Activated naive CD8-positive, alpha-beta T cell treated with anti-CD3 and anti-CD28 coated beads for 36 hours (primary cell): ENCODE measurements at places on chromosomes 1 and 21. TPM values are rescaled to one million over a fixed set of nuclear protein-coding genes. Genes with fewer than 3 reads are reported as not detected.
A peak's percentile ranks its signal among the peaks of the same experiment; 100 is the strongest.

- H3K36me3 ChIP-seq: peaks cover 7% of the 10 kb centered on the region
- H3K27me3 ChIP-seq: no peaks in the 10 kb centered on the region
- no peak overlapping the region for H3K4me3 ChIP-seq
- no peak for DNase-seq
Observed at GRCh38 chr1:230923176-230923575, 54.9 kb upstream of the C1orf198 start.

DNA sequence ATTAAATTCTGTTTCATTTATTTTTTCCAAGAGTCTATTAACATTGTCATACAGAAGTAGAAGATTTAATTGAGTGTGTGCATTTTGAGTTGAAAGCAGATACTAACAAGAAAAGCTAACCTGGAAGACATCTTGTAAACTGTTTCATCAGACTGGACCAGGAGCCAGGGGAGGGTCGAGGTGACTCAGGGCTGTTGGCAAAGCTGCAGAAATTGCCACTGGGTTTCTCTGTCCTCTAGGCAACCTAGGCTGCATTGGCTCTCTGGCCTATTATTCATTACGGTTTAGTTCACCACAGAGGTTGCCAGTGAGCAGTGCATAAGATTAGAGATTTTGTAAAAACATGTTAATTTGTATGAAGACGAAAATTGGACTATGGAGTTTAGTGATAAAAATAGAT lies 27.5 kb downstream of the ERG start:
- no peaks in the 10 kb centered on the region for H3K4me1 ChIP-seq
- H3K36me3 ChIP-seq: no peaks in the 10 kb centered on the region
- no peak for DNase-seq
- peaks cover 43% of the 10 kb centered on the region for H3K27me3 ChIP-seq
- H3K27ac ChIP-seq: no peak overlapping the region

DNA sequence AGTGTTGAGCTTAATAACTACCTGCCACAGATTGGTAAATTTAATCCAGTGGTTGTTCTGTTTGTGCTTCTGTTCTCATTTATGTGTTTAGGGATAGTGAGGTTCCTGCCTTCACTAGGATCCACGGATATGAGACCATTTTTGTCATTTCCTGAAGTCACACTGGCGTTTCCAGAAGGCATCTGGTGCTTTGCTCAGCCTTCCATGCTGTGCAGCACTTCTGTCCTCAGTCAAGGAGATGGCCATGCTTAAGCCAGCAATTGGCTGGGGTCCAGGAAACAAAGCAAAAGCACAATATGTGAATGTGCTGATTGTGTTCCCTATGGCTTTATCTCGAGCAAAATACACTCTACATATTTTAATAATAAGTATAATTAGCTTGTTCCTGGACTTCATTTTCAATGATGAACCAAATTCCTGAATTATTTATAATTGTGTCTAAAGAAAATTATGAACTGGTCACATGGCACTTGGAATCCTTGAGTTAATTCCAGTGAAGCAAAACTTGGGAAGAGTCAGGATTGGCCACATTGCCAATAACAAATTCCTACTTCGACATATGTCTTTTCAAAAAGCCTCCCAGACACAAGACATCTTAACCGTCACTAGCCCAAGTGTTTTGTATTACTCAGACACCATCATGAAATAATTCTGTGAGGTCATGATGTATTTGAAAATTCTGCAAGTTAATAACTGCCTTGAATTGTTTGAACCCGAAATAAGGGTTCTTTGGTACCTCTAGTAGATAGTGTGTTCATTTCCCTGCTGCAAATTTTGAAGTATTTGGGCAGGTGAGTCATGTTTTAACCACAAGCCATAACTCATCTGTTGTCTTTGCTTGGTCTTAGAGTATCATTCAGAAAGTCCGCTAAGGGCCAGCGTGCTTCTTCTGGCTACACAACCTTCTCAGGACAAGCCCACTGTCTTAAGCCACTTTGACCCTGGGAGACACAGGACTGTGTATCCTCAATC lies 412.4 kb downstream of the DISC1 start:
- no peaks in the 10 kb centered on the region for H3K4me1 ChIP-seq
- no peak for DNase-seq
- H3K4me3 ChIP-seq: no peak overlapping the region
- no peak overlapping the region for H3K27ac ChIP-seq
- H3K36me3 ChIP-seq: peaks cover 3% of the 10 kb centered on the region
- no peaks in the 10 kb centered on the region for H3K27me3 ChIP-seq

GRCh38 chr1:228059634-228060457 lies 22.7 kb upstream of the ARF1 start:
- H3K4me1 ChIP-seq: peaks cover 10% of the 10 kb centered on the region
- H3K4me3 ChIP-seq: peak overlapping the region; percentile 63
- no peaks in the 10 kb centered on the region for H3K36me3 ChIP-seq
- H3K27me3 ChIP-seq: peaks cover 62% of the 10 kb centered on the region
- peak; percentile 77 for DNase-seq

DNA sequence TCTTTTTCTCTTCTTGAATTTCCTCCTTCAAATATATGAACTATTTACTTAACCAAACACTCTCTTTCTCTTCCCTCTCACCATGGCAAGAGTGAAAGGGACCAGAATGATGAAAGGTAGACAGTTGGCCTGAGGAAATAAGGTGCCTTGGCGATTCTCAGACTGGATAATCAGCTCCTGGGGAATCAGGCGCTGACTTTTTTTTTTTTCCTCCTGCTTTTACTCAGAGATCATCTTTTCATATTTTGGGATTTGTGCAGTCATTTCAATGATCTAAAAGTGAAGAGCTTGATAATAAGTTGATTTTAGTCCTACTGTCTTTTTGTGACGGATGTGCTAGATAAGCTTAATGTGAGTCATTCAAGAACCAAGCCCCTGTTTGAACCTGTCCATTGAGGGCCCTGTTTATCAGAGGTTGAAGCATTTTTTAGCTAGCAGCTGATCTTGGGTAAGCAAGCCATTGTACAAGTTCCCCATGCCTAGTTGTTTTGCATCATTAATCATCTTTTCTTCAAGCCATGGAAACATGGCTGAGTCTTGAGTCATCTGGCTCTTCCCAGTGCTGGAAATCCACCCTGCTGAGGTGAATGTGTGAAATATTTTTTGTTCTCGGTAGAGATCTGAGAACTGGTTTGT lies 40.8 kb downstream of the ITSN1 start:
- H3K4me3 ChIP-seq: no peak overlapping the region
- no peaks in the 10 kb centered on the region for H3K27me3 ChIP-seq
- H3K36me3 ChIP-seq: no peaks in the 10 kb centered on the region
- H3K4me1 ChIP-seq: no peaks in the 10 kb centered on the region
- no peak overlapping the region for H3K27ac ChIP-seq
- no peak for DNase-seq

GRCh38 chr21:33977721-33978369 lies 62.2 kb upstream of the ATP5PO start:
- peaks cover 50% of the 10 kb centered on the region for H3K4me1 ChIP-seq
- H3K27ac ChIP-seq: peak overlapping the region; percentile 5
- no peaks in the 10 kb centered on the region for H3K27me3 ChIP-seq

DNA sequence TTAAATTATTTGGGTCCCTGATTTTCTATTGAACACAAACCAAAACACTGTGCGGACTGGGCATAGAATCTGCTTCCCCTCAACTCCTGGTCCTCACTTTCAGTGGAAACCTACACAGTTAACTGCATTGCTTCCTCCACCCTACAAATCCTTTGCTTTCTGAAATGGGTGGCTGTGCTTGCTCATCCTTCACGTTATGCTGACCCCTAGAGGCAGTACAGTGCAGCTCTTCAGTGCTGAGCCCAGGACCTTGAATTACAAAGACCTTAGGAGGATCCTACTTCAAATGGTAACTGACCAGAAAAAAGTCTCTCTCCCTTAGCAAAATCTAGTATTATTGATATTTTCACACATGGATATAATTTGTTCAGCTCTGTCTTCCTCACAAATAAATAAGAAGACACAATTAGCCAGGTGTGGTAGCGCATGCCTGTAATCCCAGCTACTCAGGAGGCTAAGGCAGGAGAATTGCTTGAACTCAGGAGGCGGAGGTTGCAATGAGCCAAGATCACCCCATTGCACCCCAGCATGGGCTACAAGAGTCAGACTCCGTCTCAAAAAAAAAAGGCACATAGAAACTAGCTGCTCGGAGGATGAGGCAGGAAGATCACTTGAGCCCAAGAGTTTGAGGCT lies 63.4 kb upstream of the L1TD1 start:
- no peaks in the 10 kb centered on the region for H3K4me1 ChIP-seq
- no peak overlapping the region for H3K4me3 ChIP-seq
- H3K27me3 ChIP-seq: no peaks in the 10 kb centered on the region
- H3K36me3 ChIP-seq: no peaks in the 10 kb centered on the region

- H3K27ac ChIP-seq: no peak overlapping the region
- peak overlapping the region; percentile 82 for H3K4me3 ChIP-seq
- no peak for DNase-seq
- H3K4me1 ChIP-seq: peaks cover 21% of the 10 kb centered on the region
Observed at GRCh38 chr1:155051342-155051776, 243 bp downstream of the ADAM15 start.

The KIF2C gene
- total RNA-seq: 65.0 TPM

DNA sequence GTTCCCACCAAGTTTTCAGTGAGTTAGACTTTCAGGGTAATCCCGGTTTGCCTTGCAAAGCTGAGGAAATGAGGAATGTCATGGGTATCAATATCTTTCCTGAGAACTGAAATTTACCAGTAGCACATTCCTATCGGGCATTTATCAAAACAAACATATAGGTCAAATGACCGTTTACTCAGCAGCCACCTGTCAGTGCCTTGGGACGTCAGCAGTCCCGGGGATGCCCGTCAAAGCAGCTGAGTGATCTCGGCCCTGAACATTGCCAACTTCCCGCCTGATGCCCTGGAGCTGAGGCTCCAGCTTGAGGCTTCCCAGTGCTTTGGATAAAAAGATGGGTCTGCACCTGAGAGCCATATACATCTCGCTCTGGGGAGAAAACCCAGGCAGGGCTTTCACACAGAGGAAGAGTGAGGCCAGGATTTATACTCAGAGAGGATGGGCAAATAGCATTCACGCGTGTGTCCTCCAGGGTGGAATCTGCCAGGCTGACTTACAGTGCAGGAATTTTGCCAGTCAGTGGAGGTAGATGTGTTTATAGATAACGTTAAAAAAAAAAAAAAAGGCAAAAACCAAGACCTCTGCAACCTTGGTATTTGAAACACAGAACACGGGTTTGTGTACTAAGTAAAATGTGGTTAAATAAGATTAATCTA lies 435.7 kb upstream of the VAMP3 start:
- H3K4me1 ChIP-seq: no peaks in the 10 kb centered on the region
- H3K4me3 ChIP-seq: no peak overlapping the region
- no peak overlapping the region for H3K27ac ChIP-seq
- H3K27me3 ChIP-seq: peaks cover 12% of the 10 kb centered on the region
- no peaks in the 10 kb centered on the region for H3K36me3 ChIP-seq
